Activated CD4-positive, alpha-beta T cell treated with anti-CD3 and anti-CD28 coated beads, Interleukin-2, amount 10 ng/mL, durations not matched to agents 7 days and 5 days (primary cell): ENCODE measurements at places on chromosomes 13 and 19.
A peak's percentile ranks its signal among the peaks of the same experiment; 100 is the strongest.

- DNase-seq = no peak
Measured at GRCh38 chr19:16891696-16892382, 3.0 kb downstream of the F2RL3 start.

DNA sequence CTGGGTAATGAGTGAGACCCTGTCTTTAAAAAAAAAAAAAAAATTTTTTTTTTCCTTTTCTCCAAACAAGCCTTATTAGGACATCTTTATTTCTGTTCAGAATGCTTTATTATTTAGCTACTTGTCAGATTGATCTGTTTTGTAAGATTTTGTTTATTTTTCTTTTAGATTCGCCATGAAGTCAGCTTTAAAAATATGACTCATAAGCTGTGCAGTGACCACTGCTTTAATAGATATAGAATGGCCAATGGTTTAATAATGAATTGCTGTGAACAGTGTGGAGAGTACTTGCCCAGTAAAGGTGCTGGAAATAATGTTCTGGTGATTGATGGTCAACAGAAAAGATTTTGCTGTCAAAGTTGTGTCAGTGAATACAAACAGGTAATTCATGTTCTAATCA, 47.7 kb downstream of the ZMYM2 start:
- DNase-seq = no peak

GRCh38 chr19:1855828-1856255, 7.5 kb downstream of the KLF16 start:
- DNase-seq = peak; percentile 44

GRCh38 chr13:71517004-71517403, 350.0 kb downstream of the DACH1 start:
- no peak for DNase-seq

DNA sequence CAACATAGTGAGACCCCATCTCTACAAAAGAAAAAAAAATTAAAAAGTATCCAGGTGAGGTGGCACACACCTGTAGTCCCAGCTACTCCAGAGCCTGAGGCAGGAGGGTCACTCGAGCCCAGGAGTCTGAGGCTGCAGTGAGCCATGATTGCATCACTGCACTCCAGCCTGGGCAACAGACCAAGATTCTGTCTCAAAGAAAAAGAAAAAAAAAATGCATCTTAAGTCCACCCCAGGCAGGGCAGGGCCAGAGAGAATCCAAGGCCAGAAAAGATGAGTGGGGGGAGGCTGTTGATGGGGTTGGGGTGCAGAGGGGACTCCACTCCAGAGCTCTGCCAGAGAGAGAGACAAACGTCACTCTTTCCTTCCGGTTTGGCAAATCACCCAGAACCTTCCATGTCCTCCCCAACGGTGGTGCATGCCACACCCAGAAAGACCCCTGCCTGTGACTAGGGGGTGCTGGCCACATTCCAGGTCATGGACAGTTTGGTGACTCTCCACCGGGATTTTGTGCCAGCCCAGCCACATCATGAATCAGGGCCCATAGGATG, 431 bp downstream of the FUT3 start:
- DNase-seq = no peak

- peak; percentile 12 for DNase-seq
Measured at GRCh38 chr13:106493533-106494220, 41.8 kb downstream of the EFNB2 start.

GRCh38 chr13:33616130-33616529, 201.8 kb upstream of the RFC3 start:
- no peak for DNase-seq

DNA sequence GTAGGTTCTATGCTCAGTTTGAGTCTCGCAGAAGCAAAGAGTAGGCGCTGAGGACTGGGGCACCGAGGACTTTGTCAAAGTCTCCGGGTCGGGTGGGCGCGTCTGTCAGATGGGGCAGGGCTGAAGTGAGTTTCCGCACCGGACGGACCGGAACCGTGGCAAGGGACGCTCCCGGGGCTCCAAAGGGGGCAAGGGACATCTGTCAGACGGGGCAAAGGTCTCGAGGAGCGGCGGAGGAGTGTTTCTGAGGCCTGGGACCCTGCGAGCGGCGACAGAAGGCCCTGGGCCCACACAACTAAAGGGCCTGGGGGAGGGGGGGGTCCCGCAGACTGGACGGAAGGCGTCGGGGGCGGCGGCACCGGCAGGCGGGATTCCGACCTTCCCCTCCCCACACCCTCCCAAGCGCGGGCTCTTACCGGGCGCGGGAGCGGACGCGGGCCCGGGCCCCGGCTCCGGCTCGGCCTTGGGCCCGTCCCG, 13.3 kb upstream of the AKAP8L start:
- DNase-seq = peak; percentile 34

- no peak for DNase-seq
Measured at GRCh38 chr19:17441241-17442021, 7.0 kb downstream of the TMEM221 start.

GRCh38 chr19:3656747-3657394, 30.3 kb upstream of the CACTIN start:
- no peak for DNase-seq

DNA sequence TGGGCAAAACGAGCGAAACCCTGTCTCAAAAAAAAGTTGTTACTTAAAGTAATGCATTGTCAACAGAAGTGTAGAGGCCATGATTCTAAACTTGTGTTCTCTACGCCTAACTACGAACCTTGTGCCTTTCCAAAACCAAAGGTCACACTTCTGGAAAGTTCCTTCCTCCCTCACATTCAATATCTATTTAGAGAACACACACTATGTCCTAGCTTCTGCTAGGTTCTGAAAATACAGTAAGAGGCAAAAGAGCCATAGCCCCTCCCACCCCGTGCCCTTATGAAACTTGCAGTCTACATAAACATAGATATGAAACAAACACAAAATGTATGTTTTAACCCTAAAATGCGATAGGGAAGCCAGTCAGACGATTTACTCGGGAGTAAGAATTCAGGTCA, 36.4 kb downstream of the RNF6 start:
- no peak for DNase-seq

- no peak for DNase-seq
Measured at GRCh38 chr13:22644941-22645340, 535.8 kb upstream of the SGCG start.

DNA sequence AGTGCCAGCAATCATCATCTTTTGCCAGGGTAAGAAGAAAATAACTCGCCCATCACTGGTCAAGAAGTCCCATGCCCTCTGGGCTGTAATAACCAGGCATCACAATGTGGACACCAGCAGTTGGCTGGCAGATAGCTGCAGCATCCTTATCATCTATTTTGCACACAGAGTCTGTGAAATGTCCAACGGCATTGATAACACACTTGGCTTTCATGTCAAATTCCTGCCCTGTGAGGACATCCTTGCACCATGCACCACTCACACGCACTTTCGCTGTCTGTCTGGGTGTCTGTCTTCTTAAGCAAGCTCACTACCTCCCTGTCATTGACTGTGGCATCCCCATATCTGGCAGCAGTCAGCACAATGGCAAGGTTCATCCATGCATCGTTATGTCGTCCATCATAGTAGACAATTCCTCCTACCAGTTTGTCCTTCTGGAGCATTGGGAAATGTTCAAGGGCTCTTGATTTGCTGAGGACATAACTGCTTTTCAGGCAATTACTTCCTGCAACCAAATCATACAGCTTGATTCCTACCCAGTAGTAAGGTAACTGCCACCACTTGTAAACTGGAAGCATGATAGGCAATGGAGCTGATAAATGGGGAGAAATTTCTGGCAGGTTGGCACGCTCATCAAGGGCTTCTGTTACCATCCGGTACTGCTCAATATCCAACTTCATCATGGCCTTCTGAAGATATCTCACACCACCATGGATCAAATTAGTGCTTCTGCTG, 6.8 kb upstream of the ZSCAN5A start:
- no peak for DNase-seq

- no peak for DNase-seq
Measured at GRCh38 chr13:110841406-110841805, 73.5 kb downstream of the ANKRD10 start.

DNA sequence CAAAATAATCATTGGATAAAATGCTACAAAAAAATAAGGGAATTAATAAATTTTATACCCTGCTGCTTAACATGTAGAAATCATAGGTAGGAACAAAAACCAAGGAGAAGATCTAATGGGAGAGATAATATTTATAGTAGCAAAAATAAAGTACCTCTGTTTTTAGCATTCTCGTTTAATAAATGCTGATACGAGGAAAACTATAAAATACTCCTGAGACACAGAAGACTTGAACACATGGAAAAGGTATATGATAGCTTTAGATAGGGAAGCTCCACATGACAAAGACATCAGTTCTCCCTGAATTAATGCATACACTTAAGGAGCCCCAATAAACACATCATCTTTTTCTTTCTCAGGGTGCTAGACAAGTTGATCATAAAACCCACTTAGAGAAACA, 44.6 kb upstream of the MCF2L start:
- no peak for DNase-seq

GRCh38 chr19:29529646-29530539, 4.1 kb downstream of the VSTM2B start:
- DNase-seq = no peak

GRCh38 chr19:33646306-33646705, 24.6 kb downstream of the CHST8 start:
- DNase-seq = no peak

GRCh38 chr19:46471811-46472543, 614 bp upstream of the PNMA8A start:
- DNase-seq = no peak

DNA sequence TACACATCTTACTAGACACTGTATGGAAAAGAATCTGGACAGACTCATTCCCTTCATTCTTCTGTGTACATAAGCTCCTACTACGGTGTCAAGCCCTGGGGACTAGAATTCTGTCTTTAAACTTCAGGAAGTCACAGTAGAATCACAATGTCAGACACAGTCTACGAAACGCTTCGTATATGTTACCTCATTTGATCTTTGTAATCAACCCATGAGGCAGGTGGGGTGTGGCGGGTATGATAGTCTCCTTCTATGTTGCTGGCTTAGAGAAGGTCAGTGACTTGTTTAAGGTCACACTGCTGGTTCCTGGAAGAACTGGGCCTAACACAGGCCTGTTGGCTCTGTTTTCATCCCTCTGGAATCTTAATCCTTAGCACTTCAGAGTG, 32.2 kb upstream of the TPT1 start:
- no peak for DNase-seq

- DNase-seq = peak; percentile 53
Measured at GRCh38 chr13:77698201-77699058, 943 bp downstream of the SLAIN1 start.
